ENCODE measurements at places on chromosomes 1 and 21. TPM values are rescaled to one million over a fixed set of nuclear protein-coding genes. Genes with fewer than 3 reads are reported as not detected.

- no peak for DNase-seq
These were observed 22.3 kb downstream of the NECAP2 start for GRCh38 chr1:16462773-16463330.

BLZF1 gene
- 43.4 TPM for total RNA-seq

DNA sequence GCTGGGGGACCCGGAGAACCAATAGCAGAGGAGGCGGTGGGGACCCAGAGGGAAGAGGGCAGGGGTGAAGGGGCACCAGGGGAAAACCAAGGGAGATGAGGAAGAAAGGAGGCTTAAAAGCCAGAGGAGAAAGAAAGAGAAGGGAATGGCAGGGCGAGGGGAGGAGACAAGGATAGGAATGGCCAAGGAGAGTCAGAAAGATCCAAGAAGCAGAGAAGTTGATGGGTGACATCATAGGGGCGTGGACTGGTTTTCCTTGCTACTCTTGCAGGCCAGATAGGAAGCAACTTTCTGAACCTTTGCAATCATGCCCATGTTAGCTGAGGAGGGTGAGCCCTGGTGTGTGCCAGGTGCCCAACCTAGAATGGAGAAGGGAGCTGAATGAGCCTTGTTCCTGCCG, 5.4 kb downstream of the NPR1 start:
- no peak for DNase-seq

FCER1G gene
- 1.1 TPM for total RNA-seq

DNA sequence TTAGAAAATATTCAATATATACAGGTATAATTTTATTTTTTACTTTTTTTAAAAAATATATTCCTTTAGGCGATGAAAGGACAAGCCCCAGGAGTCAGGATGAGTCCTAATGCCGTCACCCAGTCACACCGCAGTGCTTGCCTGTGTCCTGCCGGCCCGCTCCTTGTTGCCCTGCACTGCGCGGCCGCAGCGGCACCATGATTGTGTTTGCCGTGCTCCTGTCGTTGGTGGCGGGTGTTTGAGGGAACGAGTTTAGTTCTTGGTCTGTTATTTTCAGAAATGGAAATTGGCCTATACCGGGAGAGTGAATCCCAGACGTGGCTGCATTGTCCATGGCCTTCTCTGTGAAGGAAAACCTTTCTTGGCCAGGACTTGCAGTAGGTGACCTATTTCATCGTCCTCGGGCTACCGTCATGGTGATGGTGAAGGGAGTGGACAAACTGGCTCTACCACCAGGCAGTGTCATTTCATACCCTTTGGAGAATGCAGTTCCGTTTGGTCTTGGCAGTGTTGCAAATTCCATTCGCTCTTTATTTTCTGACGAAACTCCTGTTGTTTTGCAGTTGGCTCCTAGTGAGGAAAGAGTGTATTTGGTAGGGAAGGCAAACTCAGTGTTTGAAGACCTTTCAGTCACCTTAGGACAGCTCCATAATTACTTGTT, 45.9 kb upstream of the CRB1 start:
- DNase-seq = no peak

All from activated CD8-positive, alpha-beta memory T cell treated with anti-CD3 and anti-CD28 coated beads, Interleukin-2, amount 10 ng/mL, durations not matched to agents 7 days and 5 days (primary cell).